Activated naive CD8-positive, alpha-beta T cell treated with anti-CD3 and anti-CD28 coated beads, Interleukin-2, amount 10 ng/mL, durations not matched to agents 7 days and 5 days (primary cell): ENCODE measurements at places on chromosomes 16 and 17. TPM values are rescaled to one million over a fixed set of nuclear protein-coding genes. Genes with fewer than 3 reads are reported as not detected.

GRCh38 chr16:79124016-79124756, 476.4 kb downstream of the MAF start:
- H3K36me3 ChIP-seq = no peaks in the 10 kb centered on the region
- no peak overlapping the region for H3K4me3 ChIP-seq
- H3K27me3 ChIP-seq = no peaks in the 10 kb centered on the region
- no peak for DNase-seq
- H3K4me1 ChIP-seq = no peaks in the 10 kb centered on the region

DNA sequence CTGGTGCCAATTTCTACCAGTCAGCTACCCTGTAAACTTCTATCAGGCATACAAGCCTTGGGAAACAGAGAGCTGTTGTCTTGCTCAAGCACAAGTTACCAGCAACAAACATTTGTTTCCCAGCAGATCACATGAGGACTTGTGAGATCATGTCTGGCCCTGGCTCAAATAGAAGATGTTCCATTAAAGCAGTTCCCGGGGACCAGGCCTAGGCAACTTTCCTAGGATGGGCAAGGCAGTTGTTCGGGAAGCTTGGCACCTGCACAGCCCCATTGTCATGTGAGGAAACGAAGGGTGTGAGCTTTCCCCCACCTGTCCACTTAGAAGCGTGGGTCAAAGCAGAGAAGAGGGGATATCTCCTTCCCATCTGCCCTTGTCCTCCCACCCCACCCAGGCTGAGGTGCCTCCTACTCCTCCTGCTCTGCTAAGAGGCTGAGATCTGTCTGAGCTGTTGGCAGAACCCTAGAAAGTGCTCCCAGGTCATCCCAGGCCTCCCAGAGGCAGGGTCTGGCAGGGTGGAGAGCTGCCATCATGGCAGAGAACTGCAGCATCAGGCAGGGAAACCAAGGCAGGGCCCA, 11.2 kb upstream of the SLC47A2 start:
- no peaks in the 10 kb centered on the region for H3K36me3 ChIP-seq
- H3K27me3 ChIP-seq = peaks cover under 1% of the 10 kb centered on the region
- peaks cover 3% of the 10 kb centered on the region for H3K4me1 ChIP-seq
- no peak overlapping the region for H3K27ac ChIP-seq
- DNase-seq = no peak
- no peak overlapping the region for H3K4me3 ChIP-seq

DNA sequence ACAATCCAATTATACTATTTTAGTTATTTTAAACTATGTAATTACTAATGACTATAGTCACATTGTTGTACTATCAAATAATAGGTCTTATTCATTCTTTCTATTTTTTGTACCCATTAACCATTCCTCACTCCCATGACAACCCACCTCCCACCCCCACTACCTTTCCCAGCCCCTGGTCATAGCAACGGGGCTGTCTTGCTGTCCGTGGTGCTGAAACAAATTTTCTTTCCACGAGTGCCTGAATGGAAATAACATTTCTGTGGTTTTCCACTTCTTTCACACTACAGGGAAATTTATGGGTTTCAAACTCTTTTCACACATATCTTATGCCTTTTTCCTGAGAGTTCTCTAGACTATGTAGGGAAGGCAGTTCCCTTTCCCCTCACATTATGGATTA, 326.6 kb downstream of the PHKB start:
- no peaks in the 10 kb centered on the region for H3K4me1 ChIP-seq
- H3K27me3 ChIP-seq = peaks cover 9% of the 10 kb centered on the region
- DNase-seq = no peak
- no peaks in the 10 kb centered on the region for H3K36me3 ChIP-seq
- no peak overlapping the region for H3K4me3 ChIP-seq

- peaks cover 2% of the 10 kb centered on the region for H3K36me3 ChIP-seq
- H3K27ac ChIP-seq = no peak overlapping the region
- peaks cover 2% of the 10 kb centered on the region for H3K4me1 ChIP-seq
- no peaks in the 10 kb centered on the region for H3K27me3 ChIP-seq
Observed at GRCh38 chr17:50447870-50448595, 20.6 kb downstream of the CHAD start.

DNA sequence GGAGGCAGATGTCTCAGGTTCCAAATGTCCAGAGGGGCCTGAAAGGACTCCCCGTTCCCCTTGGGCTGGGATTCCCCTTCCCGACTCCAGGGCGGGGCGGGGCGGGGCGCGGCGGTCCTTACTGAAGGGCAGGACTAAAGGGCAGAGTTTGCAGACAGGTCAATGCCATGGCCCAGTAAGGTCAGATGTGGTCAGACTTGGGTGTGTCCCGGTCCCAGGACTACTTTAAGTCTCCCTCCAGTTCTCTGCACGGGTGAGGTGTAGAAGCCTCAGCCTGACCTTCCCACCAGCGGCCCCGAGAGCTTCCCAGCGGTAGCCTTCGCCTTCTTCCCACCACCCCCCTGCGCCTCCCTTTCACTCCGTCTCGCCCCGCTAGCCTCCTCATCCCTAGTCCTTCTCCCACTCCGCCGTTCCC, 532 bp downstream of the KDM6B start:
- H3K4me3 ChIP-seq = peak overlapping the region; percentile 94
- peaks cover 20% of the 10 kb centered on the region for H3K27me3 ChIP-seq
- peak overlapping the region; percentile 93 for H3K27ac ChIP-seq
- H3K36me3 ChIP-seq = no peaks in the 10 kb centered on the region
- no peak for DNase-seq

GRCh38 chr17:693791-694638, 20.6 kb downstream of the VPS53 start:
- no peak for DNase-seq
- peaks cover 8% of the 10 kb centered on the region for H3K36me3 ChIP-seq
- H3K4me1 ChIP-seq = peaks cover 2% of the 10 kb centered on the region
- no peaks in the 10 kb centered on the region for H3K27me3 ChIP-seq
- no peak overlapping the region for H3K27ac ChIP-seq

DNA sequence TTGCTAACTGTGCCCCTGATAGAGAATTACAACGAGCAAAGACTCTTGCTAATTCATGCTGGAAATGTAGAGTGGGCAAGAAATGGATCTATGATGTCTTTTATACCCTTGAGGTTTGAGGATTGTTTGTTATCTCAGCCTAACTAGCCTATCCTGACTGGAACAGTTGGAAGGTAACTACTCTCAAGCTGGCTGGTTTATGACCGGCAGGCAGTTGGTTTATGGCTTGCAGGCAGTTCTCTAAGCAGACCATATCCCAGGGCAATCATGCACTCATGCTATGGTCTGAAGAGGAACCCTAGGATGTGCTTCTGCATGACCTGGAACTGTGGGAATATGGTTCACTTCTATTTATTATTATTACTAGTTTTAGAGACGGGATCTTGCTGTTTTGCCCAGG, 49.1 kb downstream of the LYRM1 start:
- no peaks in the 10 kb centered on the region for H3K36me3 ChIP-seq
- peaks cover 8% of the 10 kb centered on the region for H3K27me3 ChIP-seq
- no peak overlapping the region for H3K4me3 ChIP-seq

DNA sequence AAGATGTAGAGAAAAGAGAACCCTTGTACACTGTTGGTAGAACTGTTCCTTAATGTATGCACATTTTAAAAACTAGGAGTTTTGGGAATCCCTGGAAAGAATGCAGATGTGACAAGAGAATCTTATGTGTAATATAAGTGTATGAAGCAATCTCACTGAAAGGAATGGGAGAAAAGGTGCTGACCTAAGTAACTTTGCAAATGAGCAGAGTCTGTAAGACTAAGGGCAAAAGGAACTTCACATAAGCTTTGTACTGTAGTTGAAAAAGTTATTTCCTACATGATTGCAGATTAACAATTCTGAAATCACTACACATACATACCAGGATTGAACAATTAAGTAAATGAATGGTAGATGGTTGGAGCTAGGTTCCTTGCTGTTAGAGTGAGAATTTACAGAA, 22.3 kb downstream of the CBLN1 start:
- H3K36me3 ChIP-seq = no peaks in the 10 kb centered on the region
- no peak overlapping the region for H3K27ac ChIP-seq
- H3K4me3 ChIP-seq = no peak overlapping the region
- no peaks in the 10 kb centered on the region for H3K27me3 ChIP-seq

DNA sequence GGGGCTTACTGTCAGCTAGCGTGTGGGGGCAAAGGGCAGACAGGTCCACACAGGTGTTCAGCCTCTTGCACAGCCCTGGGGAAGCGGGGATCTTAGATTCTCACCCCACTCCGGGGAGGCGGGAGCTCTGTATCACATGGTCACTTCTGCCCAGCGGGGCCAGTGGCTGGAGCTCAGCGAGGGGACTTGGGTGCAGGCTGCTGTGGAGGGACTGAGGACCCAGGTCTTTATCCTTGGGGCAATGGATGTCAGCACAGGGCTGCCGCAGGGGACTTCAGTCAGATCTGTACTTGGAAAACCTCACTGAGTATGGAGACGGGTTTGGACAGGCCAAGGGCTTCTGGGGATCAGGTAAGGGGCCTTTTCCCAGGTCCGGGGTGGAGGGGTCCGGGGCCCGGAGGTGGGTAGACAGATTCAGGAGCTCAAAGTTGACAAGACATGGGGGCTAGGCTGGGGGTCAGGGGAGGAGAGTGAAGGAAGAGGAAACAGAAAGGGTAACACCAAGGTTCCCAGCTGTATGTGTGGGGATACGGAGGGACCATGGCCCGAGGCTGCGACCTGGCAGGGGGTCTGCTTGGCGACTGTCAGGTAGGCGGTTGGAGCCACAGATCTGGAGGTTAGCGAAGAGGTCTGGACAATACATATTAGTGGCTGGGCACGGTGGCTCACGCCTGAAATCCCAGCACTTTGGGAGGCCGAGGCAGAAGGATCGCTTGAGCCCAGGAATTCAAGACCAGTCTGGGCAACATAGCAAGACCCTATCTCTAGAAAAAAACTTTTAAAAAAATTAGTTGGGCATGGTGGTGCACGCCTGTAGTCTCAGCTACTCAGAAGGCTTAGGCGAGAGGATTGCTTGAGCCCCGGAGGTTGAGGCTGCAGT, 15.1 kb upstream of the BAIAP2 start:
- H3K4me3 ChIP-seq = peak overlapping the region; percentile 85
- DNase-seq = no peak
- peak overlapping the region; percentile 76 for H3K27ac ChIP-seq
- peaks cover 10% of the 10 kb centered on the region for H3K36me3 ChIP-seq

GRCh38 chr16:79074951-79075350, 525.6 kb downstream of the MAF start:
- H3K27ac ChIP-seq = no peak overlapping the region
- H3K4me3 ChIP-seq = no peak overlapping the region
- no peak for DNase-seq

GRCh38 chr16:11691235-11691634, 23.0 kb downstream of the SNN start:
- no peaks in the 10 kb centered on the region for H3K27me3 ChIP-seq
- H3K4me3 ChIP-seq = no peak overlapping the region
- H3K36me3 ChIP-seq = peaks cover 40% of the 10 kb centered on the region
- no peak for DNase-seq

DNA sequence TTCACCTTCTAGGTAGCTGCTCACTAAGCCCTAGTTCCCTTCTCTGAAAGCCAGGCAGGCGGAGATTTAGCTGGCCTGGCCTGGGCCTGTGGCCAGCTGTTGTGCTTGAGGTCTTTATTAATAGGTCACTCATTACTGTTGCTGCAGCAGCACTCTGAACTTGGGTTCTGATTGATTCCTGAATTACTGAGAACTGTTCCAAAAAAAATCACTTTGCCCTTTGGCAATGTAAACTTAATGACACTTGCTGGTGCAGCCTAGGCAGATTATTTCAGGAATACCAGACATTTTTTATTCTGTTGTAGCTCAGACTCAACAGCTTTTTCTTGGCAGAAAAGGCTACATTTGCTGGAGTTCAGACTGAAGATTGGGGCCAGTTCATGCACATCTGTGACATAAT, 2.7 kb downstream of the TOM1L1 start:
- H3K27me3 ChIP-seq = peaks cover 35% of the 10 kb centered on the region
- H3K36me3 ChIP-seq = no peaks in the 10 kb centered on the region
- no peak overlapping the region for H3K4me3 ChIP-seq
- no peak overlapping the region for H3K27ac ChIP-seq
- H3K4me1 ChIP-seq = peaks cover 3% of the 10 kb centered on the region

DNA sequence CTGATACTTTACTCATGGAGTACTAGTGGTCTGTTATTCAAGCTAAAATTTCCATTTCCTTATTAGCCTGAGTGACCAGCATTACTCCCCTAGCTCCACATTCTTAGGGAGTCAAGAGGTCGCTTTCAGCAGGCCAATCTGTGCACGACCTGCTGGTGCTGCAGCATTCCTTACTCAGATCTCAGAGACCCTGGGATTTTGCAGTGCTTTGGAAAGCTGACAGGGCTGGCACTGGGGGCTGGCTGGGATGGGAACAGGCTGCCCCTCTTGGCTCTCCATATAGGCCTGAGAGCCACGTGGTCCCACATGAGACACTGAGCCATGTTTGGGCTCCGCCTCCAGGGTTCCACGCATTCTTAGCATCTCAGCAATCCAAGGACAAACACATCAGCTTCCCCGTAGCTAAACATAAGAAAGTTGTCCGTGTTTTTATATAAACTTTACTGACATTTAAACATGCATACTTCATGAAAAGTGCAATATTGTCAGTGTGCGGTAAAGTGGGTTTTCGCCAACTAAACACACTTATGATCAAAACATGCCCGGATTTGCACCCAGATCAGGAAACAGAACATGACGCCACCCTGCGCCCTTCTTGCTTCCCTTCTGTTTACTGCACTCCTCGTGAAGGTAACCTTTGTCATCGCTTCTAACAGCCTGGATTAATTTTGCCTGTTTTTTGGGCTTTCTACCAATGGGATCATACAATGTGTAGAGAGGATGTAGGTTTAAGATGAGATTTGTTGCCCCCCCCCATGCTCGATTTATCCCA, 254.5 kb upstream of the CACNG5 start:
- H3K27me3 ChIP-seq = no peaks in the 10 kb centered on the region
- H3K27ac ChIP-seq = no peak overlapping the region
- no peak for DNase-seq

DNA sequence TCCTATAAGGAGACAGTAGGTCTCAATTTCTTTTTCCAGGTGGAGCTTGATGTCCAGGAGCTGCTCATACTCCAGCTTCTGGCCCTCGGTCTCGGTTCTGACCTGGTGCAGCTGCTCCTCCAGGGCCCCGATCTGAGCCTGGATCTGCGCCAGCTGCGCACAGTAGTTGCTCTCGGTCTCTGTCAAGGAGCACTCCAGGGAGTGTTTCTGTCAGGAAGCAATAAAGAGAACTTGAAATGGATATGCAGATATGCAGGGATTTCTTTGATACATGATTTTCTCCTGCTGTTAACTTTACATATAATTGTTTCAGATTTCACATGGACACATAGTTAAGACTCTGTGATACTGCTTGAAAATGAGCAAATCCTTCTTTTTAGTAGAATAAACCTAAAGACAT, 4.7 kb downstream of the KRT25 start:
- no peaks in the 10 kb centered on the region for H3K4me1 ChIP-seq
- no peak overlapping the region for H3K4me3 ChIP-seq
- H3K27me3 ChIP-seq = peaks cover 31% of the 10 kb centered on the region
- no peaks in the 10 kb centered on the region for H3K36me3 ChIP-seq
- H3K27ac ChIP-seq = no peak overlapping the region

DNA sequence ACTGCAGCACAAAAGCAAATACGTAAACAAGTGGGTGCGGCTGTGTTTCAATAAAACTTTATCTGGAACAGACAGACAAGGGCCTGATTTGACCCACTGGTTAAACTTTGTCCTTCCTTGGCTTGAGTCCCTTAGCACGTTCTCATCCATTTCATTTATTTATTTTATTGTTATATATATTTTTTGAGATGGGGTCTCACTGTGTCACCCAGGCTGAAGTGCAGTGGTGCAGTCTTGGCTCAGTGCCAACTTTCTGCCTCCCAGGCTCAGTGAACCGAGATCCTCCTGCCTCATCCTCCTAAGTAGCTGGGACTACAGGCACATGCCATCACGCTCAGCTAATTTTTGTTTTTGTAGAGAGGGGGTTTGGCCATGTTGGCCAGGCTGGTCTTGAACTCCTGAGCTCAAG, 64.3 kb downstream of the MYH11 start:
- peak overlapping the region; percentile 27 for H3K27ac ChIP-seq
- no peaks in the 10 kb centered on the region for H3K36me3 ChIP-seq
- no peaks in the 10 kb centered on the region for H3K27me3 ChIP-seq

NPTX1 gene
- 2.8 TPM for total RNA-seq

AOC2 gene
- total RNA-seq = 2.7 TPM

SRCIN1 gene
- total RNA-seq = not detected

CDRT4 gene
- total RNA-seq = 9.6 TPM

ARRB2 gene
- 330 TPM for total RNA-seq

SLC38A8 gene
- total RNA-seq = not detected
